LoVo (cell line): ENCODE measurements at places on chromosomes 7 and 10.

GRCh38 chr7:106346678-106347217, 62.0 kb upstream of the NAMPT start:
- DNase-seq = peak; percentile 86

- no peak for DNase-seq
Measured at GRCh38 chr10:126479280-126479895, 91.1 kb upstream of the ADAM12 start.

DNA sequence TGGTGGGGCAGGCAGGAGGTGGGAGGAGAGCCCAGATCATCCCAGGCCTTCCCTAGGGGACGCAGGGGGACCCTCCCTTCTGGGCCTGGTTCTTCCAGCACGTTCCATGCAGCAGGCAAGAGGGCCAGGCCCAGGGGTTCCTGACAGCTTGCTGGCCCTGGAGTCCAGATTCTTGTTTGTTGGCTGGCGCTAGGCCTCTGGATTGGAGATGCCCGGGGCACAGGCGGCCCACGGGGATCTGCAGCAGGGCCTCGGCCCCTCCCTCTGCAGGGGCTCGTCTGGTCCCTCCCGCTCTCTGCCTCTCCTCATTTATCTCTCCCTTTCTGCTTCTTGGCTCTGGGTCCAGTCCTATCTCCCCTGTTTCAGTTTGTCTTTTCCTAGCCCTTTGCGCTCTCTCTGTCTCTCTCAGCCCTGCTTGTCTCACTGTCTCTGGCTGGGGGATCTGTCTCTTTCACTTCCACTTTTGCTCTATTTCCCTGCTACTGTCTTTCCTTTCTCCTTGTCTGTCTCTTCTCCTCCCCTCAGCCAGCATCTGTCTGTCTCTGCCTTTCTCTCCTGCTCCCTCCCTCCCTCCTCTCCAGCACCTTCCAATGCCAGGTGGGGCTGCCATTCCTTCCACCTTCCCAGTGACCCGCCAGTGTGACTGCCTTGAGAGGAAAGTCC, 1.1 kb upstream of the AQP1 start:
- no peak for DNase-seq

DNA sequence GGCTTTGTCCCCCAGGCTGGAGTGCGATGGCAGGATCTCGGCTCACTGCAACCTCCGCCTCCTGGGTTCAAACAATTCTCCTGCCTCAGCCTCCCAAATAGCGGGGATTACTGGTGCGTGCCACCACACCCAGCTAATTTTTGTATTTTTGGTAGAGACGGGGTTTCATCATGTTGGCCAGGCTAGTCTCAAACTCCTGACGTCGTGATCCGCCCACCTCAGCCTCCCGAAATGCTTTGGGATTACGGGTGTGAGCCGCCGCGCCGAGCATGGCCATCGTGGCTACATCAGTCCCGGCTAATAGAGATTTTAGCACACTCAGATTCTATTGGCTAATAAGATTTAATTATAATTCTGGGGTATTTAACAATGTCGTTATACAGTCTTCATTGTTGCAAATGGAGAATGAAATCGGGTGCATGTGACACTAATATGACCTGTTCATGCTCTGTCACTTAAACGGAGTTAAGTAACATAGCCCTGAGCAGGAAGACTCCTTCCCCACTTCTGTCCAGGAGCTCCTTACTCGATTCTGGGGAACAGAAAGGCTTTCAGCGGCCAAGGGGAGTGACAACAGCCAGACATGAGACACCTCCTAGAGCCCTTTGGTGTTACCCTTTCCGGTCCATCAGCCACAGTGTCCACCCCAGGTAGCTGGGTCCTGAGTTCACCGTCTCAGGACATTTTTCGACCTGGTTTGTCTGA, 40.9 kb upstream of the FAM20C start:
- DNase-seq = no peak

DNA sequence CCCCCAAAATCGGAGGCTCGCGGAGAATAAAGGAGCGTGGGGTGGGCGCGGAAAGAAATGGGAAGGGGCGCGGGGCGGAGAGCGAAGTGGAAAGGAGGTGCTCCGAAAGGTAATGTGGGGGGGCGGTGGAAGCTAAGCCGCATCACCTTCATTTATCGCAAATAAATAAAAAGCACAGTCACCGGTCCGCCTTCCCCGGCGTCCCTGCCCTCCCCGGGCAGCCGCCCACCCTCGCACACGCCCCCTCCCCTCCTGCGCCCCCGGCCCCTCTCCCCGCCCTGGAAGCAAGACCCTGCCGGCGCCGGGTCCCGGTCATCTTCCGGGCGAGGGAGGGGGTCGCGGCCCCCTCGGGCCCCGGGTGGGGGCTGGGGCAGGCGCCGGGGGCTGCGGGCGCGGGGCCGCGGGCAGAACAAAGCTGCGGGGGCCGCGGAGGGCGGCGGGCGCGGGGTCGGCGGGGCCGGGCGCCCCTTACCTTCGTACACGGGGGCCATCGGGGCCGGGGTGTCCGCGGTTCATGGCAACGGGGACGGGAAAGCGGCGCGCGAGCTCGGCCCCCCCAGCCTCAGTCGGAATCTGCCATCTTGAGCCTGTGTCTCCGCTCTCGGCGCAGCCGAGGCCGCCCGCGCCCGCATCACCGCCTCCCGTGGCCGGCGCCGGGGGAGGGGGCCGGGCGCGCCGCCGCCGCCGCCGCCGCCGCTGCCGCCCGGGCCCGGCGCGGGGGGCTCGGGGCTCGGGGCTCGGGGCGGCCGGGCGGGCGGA, 486 bp downstream of the HIPK2 start:
- peak; percentile 64 for DNase-seq

GRCh38 chr7:132609222-132609621, 33.0 kb upstream of the PLXNA4 start:
- DNase-seq = no peak

DNA sequence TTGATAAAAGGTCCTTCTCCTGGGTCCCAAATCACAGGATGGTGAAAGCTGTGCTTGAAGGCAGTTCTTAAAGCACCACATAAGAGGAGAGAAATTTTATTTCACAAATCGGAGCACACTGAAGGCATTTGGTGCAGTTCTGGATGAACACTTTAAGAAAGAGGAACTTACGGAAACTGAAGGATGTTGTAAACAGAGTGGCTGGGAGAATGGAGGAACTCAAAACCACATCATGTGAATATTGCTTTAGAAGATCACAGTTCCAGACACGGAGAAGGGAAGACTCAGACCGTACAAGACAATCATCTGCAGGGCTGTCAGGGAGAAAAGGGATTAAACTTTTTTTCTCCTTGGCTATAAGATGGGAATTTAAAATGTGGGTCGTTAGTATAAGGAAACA, 9.0 kb upstream of the GPR141 start:
- DNase-seq = no peak

DNA sequence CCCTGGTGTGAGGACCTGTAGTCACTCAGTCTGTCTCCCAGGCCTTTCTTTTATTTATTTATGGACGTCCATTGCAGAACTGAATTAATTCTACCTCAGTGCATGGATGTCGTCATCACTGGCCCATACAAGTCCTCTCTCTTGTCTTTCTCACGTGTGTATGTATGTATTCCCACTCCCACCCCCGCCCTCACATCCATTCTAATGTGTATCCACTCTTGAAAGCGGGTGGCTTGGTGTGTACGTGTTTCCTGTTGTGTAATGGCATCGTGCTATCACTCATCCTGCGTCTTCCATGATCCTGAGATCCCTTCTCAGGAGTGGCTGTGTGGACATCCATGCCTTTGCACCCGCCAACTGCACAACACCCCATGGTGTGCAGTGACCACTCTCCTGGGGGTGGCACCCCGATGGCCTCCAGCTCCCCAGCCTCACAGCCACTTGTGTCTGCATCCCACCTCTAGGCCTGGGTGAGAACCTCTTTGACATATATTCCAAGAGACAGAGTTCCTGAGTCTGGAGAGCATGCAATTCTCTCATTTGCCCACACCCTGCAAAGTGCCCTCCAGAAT, 3.0 kb upstream of the AOC1 start:
- no peak for DNase-seq

DNA sequence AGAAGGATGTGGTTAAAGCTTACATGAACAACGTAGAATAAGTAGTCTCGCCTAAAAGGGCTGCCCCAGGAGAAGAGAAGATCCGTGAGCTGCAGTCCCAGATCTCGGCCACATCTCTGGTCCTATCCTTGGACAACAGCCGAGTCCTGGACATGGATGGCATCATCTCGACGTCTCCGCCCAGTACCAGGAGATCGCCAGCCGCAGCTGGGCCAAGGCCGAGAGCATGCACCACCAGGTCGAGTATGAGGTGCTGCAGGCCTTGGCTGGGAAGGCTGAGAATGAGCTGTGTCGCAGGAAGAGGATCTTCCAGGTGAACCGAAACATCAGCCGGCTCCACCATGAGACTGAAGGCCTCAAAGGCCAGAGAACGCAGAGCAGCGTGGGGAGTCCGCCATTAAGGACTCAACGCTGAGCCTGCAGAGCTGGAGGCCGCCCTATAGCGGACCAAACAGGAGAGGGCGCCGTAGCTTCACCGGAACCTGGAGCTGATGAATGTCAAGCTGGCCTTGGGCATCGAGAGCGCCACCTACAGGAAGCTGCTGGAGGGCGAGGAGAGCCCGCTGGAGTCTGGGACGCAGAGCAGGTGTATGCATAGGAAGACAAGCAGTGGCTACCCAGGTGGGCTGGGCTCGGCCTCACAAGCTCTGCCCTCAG, 22.2 kb downstream of the LIPK start:
- DNase-seq = no peak

DNA sequence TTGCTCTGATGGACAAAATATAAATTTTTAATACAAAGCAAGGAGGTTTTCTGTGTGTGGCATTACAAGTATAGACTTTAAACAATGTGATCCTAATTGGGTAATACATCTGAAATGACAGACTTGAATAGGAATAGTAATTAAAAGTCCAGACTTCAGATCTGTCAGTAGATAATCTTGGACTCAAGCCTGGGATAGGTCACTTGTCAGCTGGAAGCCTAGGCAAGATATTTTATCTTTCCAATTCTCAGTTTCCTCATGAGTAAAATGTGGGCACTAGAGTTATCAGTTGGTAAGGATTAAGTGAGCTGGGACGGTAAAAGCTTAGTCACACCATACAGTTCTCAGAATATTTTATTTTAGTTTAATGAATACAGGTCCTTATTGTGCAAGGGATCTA, 10.4 kb upstream of the ZMYND11 start:
- no peak for DNase-seq

DNA sequence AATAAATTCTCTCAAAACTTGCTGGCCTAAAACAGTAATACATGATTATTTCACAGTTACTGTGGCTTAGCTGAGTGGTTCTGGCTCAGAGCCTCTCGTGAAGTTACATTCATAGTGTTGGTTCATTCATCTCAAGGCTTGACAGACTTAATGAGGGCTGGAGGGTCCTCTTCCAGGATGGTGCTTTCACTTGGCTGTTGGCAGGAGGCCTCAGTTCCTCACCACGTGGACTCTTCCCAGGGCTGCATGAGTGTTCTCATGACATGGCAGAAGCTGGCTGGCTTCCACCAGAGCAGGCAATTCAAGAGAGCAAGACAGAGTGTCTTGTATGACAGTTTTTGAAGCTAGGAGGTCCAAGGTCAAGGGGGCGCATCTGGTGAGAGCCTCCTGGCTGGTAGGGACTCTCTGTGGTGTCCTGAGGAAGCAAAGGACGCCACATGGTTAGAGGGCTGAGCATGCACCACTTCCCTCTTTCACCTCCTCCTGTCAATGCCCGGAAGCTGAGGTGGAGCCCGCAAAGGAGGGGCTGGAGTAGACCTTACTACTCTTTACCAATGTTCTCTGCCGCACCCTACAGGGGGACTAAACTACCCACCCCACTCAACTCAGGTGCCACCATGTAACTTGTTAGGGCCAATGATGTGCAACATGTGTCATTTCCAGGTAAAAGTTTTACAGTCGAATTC, 58.2 kb upstream of the YAE1 start:
- no peak for DNase-seq

DNA sequence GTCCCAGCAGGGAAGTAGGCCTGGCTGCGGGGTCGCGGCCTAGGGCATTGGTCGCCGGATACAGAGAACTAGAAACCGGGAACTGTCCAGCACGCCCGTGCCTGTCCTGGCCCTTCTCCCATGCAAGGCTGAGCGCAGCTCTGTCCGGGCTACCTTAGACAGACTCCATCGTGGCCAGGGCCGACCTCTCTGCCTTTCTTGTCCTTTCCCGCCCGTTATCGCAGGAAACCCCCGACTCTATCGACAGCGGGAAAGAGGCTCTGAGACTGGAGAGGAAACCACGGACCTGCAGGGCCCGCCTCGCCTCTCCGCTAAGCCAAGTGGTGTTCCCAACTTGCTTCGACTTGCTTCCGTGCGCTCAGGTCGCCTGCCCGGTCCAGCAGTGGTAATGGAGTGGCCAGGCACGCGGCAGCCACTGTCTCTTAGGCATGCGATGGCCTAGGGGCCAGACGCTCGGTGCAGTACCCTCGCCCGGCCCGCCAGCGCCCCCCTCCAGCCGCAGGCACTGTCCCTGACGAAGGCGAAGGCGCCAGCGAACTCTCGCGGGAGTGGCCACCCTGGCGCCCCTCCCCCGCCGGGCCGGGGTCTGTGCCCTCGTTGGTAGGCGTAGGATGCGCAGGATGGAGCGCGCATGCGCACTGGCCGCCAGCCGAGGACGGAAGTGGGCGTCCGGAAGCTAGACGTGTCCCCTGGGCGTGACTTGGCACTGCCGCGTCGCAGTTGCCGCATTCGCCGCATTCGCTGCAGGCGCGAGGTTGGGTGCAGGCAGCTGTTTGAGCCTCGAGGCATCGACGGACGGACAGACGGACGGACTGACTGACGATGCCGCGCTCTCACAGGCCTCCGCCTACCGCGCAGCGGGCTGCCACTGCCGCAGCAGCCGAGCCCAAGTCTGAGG, 54.4 kb downstream of the MCMBP start:
- DNase-seq = no peak
